CD8-positive, alpha-beta T cell (primary cell): ENCODE measurements at places on chromosomes 11 and 22.

DNA sequence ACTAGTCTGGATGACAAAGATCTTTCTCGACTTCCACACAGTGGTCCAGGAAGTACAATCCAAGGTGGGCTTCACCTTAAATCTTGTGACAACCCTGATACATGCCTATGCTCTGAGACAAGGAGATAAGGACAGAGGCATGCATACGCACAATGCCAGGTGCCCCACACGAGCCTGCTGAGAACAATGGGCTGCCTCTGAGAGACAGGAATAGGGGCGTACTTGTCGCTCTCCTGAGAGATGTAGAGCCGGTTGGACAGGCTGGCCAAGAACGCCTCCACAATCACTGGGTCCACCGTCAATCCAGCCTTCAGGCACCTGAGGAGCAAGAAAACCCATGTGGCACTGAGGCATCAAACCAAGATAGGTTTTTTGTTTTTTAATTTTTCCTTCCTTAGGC lies 25.5 kb downstream of the SERPIND1 start:
- DNase-seq = no peak

GRCh38 chr11:111541254-111542061 lies 938 bp downstream of the LAYN start:
- DNase-seq = no peak

GRCh38 chr11:86160541-86161149 lies 83.9 kb upstream of the EED start:
- DNase-seq = no peak

DNA sequence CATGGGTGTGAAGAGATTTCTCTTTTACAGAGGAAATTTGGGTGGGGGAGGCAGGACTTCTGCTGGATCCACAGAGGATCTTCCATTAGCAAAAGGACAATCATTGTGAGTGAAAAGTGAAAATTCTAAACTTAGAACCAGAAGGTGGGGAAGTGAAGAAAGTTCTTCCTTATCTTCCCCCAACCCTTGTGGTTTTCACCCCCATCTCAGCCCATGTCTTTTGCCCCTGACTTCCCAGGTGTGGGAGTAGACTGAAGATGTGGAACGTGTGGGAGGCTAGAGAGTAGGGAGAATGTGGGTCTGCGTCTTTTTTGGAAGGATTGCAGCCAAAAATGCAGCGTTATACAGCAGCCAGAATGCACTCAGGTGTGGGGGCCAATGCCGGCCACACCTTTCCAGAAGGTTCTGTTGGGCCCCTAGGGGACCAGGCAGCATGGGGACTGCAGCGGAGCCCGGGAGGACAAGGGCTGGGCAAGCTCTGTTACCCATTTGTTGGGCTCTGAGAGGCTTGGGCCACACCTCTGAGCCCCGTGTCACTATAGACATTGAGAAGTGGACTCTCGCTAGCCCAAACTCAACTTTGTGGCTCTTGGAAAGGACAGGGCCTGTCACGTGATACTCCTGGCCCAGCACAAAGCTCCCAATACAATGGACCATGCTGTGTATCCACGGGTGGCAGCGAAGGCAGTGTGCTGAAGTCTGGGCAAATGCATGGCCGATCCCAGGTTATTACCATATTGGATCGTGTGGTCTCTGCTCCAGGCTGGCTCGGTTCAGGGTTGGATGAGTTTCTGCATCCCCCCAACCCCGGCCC lies 32.8 kb upstream of the LINC01488 start:
- DNase-seq = no peak

DNA sequence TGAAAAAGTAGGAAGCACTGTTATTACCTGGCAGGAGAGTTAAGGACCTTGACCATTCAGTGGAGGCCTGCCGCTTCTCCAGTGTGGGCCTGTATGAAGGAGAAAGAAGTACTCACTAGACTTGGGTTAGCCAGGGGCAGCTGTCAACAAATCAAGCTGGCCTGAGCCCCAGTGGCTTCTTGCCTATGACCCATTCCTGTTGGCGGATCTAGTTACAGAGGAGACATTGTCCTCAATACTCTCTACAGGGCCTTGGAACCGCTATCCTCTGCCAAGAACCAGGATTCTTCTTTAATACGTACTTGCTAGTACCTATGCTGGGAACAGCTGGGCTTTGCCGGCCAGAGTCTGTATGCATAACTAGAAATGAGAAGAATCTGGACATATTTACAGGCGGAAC lies 68.1 kb downstream of the ALX4 start:
- no peak for DNase-seq

- DNase-seq = no peak
Measured at GRCh38 chr11:122085264-122085663, 30.8 kb downstream of the BLID start.

DNA sequence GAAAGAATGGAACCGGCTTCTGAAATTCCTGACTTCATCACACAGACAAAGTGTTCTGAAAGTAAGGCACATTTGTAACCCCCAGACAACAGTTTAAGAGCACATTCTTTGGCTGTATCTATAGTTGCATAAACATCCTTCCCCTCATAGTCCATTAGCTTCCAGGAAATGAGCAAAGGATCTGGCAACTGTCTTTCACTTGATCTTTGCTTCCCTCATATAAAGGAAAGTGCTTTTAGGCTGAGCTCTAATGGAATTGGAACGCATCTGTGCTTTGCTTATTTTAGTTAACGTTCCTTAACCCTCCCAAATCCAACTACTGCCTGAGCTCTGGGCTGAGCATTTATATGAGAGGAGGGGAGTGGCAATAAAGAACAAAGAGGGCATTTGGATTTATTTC lies 76.9 kb upstream of the API5 start:
- DNase-seq = no peak

- DNase-seq = no peak
Measured at GRCh38 chr11:130472434-130472961, 24.1 kb downstream of the ADAMTS15 start.

GRCh38 chr11:68092411-68092810 lies 28.8 kb downstream of the CHKA start:
- DNase-seq = no peak

DNA sequence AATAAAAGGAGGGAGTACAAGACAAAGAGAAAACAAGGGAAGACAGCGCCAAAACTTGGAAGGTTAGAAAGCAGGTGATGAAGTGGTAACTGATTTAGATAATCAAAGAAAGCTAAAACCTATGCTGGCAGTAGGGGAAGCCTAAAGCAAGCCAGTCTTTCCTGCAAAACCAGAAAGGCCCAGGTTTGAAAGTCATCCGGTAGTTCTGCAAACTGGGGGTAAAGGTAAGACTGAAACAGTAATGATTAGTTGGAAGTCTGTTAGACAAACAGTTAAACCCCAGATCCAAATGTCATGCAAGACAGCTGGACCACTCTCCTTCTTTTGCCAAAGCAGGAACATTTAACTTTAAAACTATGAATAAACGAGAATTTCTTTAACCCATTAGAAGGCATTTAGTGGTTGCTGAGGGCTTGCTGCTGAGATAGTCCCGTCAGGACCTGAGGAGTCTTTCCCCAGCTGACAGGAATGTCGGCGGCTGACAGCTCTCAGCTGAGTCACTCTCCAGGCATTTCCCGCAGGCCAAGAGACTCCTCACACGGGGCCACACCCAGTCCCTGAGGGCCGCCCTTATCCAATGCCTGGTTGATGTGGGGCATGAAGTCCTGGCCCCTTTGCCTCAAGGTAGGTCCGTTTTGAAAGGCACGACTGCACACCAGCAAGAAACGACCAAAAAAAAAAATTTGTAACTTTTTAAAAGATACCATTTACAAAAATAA lies 36.3 kb upstream of the CFAP300 start:
- DNase-seq = no peak

GRCh38 chr11:75241036-75241905 lies 697 bp downstream of the TPBGL start:
- peak; percentile 81 for DNase-seq

- DNase-seq = no peak
Measured at GRCh38 chr22:30827646-30828045, 133.0 kb downstream of the OSBP2 start.

DNA sequence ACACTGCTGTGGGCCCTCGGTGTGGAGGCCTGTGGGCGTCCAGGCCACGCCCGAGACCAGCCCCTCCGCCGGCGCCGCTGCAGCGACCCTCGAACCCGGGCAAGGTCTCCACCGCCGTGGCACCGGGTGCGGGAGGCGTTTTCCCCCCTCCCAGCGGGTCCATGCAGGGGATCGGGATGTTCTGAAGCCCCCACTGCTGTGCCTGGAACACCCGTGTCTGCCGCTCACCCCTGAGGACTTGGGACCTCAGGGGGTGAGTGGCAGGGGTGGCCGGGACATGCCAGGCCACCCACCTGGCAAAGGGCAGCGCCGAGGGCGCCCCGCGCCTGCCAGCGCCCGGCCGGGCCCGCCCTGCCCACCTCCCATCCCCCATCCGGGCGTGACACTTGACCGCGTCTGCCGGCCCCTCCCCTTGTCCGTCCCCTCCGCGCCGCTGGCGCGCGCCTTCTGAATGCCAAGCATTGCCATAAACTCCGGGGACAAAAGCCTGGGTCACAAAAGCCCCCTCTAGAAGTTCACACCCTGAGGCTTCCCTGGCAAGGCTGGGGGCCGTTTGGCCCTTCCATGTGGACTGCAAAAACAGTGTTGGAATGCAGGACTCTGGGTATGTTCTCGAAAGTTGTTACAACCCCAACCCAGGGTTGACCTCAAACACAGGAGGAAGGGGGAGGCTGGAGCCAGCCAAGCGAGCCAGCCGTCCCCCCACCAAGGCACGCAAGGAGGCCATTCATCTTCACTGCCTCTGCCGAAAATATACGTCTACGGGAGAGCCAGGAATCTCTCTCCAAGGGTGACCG lies 819 bp upstream of the KCNQ1OT1 start:
- peak; percentile 21 for DNase-seq

GRCh38 chr11:18132341-18132740 lies at the start of gene MRGPRX3:
Gene MRGPRX3 (plus strand): TSS chr11:18132571. CDS start chr11:18137203, 4,632 bp downstream.
- no peak for DNase-seq

GRCh38 chr22:32130464-32130863 lies 28.6 kb downstream of the C22orf42 start:
- DNase-seq = no peak

DNA sequence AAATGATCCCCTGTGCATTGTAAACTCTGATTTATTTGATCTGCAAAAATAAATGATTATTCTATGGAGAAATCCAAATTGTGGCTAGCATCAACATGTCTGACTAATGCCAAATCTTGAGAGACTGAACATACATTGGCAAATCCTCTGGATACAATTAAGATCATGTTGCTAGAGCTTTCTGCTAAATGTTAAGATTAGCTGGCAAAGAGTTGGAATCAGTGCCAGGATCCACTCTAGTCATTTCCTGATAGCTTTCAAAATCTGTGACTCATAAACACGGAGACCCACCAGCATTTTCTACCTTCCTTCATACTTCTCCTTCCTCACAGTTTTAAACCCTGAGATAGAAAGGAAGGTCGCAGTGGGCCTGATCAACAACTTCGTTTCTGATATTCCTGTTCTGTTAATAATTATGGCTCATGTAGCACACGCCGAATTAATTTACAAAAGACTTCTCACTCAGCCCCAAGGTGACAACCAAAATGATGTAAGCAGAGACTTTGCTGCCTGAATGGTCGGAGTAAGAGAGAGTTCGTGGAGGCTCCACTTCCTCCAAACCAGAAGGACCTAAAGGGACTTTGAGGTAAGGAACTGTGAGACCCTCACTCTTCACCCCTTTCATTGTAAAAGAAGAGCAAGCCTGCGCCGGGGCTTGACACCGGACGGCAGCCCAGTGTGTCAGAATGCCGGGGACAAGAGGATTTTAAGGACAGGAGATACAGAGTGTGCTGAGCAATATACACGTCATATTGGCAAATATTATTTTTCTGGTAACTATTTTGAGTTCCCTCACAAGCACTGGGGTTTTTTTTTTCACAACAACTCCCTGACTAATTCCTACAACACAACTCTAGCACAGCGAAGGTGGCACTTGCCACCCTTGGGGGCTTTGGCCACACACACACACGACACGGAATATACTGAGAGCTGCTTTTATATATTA lies 42.0 kb downstream of the SERPINH1 start:
- no peak for DNase-seq

DNA sequence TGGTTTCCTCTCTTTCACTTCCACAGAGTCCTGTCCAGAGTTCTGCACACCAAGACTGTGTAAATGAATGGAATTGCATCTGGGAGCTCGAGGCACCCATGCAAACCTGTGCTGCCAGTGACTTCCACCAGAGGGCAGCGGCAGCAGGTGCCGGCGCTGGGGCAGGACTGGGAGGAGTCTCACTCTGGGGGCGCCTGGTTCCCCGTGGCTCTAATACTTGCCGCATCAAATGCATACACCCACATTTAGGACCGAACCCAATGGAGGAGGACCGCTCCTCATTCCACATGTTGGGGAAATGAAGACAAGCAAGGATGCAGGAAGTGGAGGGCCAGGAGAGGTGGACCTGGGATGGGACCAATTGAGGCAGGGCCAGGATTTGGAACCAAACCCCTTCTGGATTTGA lies 1.1 kb upstream of the CD6 start:
- peak; percentile 69 for DNase-seq

DNA sequence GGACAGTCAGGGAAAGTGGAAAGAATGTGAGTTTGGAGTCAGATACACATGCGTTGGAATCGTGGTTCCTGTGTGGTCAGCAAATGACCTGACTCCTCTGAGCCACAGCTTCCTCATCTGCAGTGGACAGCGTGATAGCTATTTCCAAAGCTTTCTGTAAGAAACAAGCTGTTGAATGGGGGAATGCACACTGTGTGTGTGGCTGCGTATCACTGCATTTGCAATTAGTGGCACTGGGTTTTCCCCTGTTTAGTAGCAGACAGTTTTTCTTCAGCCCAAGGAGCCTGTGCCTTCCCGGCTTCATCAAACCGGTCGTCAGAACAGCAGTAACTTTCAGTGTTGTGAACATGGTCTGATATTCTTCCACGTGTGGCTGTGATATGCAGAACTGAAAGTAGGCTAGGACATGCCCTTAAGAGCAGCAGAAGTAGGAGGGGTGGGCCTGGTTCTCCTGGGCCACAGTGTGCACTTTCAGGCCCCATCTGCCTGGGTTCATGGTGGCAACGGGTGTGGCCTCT lies 121.5 kb downstream of the RRAS2 start:
- DNase-seq = no peak

DNA sequence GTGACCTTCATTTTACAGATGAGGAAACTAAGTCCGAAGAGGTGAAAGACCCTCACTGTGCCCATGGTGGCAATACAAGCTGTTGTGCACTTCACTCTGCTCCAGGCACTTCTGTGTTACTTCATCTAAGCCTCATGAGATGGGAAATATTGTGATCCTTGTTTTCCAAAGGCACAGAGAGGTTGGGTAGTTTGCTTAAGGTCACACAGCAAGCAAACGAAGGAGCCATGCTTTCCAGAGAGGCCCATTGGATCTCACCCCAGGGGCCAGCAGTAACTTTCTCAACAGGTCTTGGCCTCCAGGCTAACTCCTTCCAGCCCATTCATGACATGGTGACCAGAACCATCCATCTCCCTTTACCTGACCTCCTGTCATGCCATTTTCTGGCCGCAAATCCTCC lies 332.8 kb downstream of the MN1 start:
- DNase-seq = no peak

DNA sequence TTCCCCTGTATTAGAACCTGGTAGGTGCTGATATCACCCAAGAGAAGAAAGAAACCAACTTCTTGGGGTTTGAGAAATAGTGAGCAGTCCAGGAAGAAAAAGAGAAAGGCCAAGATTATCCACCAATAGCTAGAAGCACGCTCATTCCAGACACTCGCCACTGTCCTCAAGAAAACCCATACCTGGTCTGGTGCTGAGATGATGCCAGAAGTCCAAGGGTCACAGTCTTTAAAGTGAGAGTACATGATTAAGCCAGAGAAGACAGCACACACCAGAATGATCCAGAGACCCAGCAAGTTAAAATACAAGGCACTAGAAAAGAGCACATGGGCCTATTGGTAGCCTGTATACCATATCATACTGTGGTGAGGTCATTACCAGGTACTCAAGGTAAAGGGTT lies 23.6 kb downstream of the SLC5A12 start:
- DNase-seq = no peak
